ENCODE measurements at places on chromosomes 3 and 15.

GRCh38 chr3:18224426-18224825, 200.7 kb downstream of the SATB1 start:
- DNase-seq, result no peak

- DNase-seq, result no peak
These were observed 738.4 kb downstream of the PLOD2 start for GRCh38 chr3:145422556-145422955.

GRCh38 chr3:182795389-182795782, 2.1 kb downstream of the ATP11B start:
- DNase-seq, result peak; percentile 66

- no peak for DNase-seq
These were observed 47.5 kb downstream of the UBP1 start for GRCh38 chr3:33392703-33393125.

GRCh38 chr15:58331560-58331912, 100.3 kb upstream of the LIPC start:
- no peak for DNase-seq

- no peak for DNase-seq
These were observed 222.4 kb downstream of the OXSM start for GRCh38 chr3:26012241-26012745.

DNA sequence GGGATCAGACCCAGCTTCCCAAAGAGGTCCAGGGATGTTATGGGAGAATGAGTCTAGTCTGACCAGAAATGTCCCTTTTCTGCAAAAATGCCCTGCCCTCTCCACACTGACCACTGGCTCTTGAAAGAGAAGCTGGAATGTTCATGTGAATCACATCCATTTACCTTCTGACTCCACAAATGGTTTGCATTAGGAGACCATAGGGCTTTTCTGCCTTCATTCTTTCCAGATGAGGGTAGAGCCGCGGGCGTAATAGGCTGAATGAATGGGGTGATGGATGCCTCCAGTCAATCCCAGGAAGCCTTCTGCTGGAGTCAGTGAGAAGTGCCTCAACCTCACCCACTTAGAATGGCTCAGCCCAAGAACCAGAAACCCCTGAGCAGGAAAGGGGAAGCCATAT, 47.2 kb upstream of the IREB2 start:
- no peak for DNase-seq

DNA sequence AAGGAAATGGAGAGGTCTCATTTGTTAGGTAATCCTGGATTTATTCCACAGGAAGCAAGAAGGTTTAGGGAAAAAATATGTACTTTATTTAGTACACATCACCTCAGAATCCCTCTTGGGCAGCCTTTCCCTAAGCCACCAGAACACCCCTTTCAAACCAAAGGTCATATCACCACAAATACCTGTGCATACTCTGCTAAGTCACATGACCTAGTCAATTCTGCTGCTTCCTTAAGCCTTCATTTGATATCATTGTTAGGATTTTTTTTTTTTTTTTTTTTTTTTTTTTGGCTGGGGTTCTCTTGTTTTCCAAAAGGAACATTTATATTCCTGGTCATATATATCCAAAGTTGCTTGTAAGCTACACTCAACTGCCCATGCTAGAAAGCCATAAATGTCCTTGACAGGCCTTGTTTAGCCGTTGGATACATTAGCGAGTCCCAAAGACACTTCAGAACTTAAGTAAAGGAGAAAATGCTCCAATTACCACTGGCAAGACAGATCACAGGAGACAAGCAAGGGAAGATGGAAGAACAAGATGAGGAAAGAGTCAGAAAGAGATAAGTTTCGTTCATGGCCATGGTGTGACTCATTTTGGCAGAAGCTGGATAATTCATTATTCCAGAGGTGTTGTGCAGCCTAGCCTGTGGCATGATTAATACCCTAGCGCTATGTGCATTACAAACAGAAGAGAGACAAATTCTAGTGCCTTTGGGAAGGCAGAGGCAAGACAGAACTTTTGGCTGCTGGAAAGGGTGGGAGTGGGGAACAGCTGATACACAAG, 155.6 kb upstream of the SLC2A2 start:
- DNase-seq, result no peak

- DNase-seq, result no peak
These were observed 60.4 kb upstream of the SPPL2A start for GRCh38 chr15:50825946-50826345.

DNA sequence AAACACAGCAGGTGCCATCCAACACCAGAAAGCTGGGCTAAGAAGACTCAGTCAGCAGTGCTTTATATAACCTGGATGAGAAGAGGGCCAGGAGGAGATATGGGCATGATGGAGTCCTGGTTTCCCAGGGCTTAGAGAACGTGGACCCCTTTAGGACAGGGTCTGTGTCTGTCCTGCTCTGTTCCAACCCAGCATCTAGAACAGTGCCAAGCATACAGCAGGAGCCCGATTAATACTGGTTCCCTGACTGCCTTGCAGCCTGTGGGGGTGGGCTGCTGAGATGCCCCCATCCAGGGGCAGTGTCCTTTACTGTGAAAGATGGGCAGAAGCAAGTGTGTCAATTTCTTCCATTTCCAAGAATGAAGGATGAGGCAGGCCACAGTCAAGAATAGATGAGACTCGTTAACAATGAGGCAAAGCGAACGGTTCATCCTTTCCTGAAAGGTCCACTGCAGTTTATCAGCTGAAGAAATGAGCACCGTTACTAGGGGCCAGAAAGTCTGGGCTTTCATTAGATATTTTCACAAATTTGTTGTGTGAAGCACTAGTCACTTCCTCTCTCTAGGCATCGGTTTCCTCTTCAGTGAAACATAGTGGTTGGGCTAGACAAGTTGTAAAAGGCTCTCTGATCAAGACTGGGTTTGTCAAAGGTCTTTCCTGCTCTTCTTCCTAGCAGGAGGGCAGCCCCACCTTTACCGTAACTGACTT, 72.0 kb upstream of the HERC1 start:
- no peak for DNase-seq

- DNase-seq, result peak; percentile 69
These were observed 9.2 kb downstream of the SLTM start for GRCh38 chr15:58924327-58924726.

DNA sequence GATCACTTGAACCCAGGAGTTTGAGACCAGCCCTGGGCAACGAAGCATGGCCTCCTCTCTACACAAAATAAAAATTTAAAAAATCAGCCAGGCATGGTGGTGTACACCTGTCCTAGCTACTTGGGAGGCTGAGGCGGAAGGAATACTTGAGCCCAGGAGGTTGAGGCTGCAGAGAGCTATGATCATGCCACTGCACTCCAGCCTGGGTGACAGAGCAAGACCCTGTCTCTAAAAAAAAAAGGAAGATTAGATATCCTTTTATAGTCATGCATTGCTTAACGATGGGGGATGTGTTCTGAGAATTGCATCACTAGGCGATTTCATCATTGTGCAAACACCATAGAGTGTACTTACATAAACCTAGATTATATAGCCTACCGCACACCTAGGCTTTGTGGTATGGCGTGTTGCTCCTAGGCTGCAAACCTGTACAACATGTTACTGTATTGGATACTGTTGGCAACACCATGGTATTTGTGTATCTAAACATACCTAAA, 12.6 kb downstream of the ALAS1 start:
- no peak for DNase-seq

GRCh38 chr3:56366641-56367162, 101.6 kb downstream of the ERC2 start:
- DNase-seq, result peak; percentile 36

- peak; percentile 46 for DNase-seq
These were observed 179.1 kb downstream of the THSD4 start for GRCh38 chr15:71294251-71294910.

GRCh38 chr15:31471731-31472430, 145.2 kb downstream of the KLF13 start:
- peak; percentile 91 for DNase-seq

DNA sequence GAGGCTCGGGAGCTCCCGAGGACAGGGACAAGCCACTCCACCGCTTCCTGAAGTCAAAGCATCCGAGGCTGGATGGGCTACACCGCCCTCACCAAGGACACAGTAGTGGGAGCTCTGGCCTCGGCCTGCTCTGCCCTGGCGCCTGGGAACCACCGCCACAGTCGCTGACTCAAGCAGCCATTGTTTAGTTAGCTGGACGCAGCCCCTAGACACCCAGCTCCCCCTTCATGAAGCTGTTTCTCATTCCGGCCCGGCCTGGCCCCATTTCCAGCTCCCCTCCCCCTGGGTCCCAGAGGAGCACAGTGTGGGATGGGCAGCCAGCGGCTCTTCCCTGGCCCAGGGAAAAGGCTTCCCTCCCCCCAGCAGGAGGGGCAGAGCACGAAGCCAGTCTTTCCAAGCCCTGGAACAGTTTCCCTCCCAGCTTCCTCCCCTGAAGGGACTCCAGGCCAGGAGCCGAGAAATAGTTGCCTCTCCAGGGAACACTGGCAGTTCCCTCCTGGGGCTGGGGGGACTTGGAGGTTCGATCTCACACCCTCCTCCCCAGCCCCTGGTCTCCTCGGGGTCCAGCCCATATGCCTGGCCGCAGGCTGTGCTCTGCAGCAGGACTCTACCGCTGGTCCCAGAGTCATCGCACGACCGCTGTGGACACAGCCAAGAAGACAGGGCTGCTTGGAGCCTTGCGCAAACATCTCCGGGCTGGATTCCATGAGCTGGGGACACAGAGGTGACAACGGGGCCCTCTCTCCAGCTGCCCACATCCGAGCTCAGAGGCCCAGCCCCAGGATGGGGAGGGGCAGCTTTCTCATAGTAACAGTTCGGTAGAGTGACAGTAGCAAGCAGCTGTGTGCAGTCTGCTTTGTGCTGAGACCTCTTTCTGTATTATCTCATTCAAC, 10.0 kb downstream of the PLXND1 start:
- peak; percentile 96 for DNase-seq

GRCh38 chr3:73548436-73548835, 76.3 kb downstream of the PDZRN3 start:
- DNase-seq, result no peak

GRCh38 chr3:111846717-111847116, 12.3 kb upstream of the PHLDB2 start:
- no peak for DNase-seq

DNA sequence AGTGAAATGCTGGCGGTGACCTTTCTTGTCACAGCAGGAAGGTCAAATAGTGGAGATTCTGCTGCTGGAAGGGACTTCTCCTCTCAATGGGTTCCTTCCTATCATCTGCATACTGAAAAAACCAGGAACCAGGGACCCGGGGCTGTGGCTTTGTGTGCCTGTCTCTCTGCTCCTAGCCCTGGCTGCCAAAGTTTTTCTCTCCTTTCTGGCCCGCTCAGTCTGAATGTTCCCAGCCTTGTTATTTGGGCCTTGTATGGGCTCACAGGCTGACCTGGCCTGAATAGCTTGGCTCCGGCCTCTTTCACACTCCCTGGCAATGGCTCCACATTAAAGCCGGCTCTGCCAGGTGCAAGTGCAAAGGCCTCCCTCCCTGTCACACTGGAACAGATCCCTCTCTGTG, 94.7 kb downstream of the LRIG1 start:
- no peak for DNase-seq

GRCh38 chr15:68644083-68644904, 65.5 kb downstream of the CORO2B start:
- no peak for DNase-seq

DNA sequence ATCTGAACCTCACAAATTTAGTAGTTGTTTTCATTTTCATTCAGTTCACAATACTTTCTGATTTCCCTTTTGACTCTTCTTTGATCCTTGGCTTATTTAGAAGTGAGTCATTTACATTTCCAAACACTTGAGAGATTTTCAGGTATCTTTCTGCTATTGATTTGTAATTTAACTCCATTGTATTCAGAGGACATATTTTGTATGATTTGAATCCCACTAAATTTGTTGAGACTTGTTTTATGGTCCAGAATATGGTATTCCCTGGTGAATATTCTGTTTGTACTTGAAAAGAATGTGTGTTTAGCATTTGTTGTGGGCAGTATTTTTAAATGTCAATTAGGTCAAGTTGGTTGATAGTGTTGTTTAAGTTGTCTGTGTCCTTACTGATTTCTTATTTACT, 29.6 kb downstream of the FAN1 start:
- no peak for DNase-seq

DNA sequence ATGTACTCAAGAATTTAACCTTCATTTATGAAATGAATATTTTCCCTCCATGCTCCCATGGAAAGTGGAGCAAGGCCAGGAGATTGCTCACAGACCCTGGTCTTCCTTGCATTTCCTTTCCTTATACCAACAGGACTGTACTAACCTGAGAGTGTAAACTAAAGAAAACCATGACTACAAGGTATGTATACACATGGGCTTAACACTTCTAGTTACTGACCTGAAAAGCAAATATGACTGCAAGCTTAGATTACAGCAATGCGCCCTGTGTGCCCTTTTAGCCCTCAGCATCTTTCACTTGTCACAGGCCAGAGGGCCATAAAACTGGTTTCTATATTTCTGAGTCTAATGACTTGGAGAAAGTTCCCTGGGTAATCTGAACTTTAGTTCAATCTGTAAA, 52.1 kb downstream of the NEK10 start:
- DNase-seq, result no peak

DNA sequence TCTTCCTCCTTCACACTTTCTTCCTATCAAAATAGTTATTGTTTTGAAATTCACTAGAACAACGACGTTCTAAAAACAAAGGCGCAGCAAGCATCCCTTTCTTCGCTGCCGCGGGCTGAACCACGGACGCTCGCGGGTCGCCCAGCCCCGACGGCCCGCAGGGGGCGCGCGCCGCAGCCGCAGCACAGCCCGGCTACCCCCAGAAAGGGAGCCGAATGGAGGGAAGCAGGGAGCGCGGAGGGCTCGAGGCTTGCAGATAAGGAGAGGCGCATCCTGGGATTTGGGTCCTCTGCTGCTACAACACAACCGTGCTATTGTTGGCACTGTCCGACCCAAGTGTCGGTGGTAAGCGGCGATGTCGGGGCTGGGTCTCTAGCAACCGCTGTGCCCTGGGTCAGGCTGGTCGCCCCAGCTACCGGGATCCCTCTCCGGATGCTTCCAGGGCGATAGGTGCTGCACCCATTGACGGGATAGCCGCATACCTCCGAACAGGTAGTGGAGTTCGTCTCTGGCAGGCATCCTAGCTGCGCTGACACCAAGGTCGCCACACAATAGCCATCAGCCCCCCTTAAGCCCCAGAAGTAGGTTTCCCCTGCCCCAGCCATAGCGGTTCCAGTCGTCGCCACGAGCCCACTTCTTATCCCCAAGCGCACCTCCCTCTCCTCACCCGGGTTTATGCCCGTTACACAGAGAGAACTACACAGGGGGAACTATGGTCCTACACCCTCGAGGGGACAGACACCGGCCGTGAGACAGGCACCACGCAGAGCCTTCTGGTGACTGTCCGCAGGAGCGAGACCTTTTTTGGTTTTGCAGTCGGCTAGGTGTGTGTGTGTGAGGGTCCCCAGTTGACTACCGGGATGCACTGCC, 6.0 kb downstream of the ONECUT1 start:
- DNase-seq, result no peak

DNA sequence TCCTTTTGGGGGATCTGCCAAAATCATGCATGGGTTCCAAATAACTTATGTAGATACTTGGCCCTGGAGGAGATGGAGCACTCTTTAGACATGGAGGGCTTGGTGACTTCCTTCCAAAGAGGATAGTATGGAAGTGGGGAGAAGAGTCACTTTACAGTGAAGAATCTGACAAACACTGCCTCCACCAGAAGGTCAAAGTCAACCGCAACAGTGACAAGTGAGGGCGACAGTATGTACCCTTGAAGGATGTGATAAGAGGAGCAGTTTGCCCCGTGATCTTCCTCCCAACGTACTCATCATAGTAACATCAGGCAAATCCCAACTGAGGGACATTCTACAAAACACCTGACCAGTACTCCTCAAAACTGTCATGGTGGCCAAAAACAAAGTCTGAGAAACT, 62.0 kb downstream of the LMCD1 start:
- no peak for DNase-seq

- DNase-seq, result no peak
These were observed 15.9 kb upstream of the TM4SF19 start for GRCh38 chr3:196354132-196354531.

Measured in umbilical cord (tissue), 2 donors.